GM13977 (cell line): ENCODE measurements at places on chromosomes 2 and 18.

DNA sequence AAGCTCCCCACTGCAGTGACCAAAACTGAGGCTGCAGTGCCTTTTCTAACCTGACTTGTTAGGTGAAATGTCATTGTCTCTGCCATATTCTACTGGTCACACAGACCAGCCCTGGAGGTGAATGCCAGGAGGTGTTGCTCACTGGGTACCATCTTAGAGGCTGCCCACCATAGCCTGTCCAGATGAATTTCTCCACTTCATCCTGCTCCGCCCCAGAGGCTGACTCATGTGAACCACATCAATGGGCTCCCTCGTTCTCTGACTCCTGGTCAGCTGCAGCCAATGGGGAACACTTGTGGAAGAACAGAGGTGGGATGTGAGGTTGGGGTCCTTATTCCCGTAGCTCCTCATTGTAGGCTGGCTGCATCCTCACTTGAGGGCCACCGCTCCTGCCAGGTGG is 3.4 kb upstream of the NARS1 start:
- DNase-seq, result no peak

GRCh38 chr18:34840256-34840826 is 130.2 kb downstream of the DTNA start:
- DNase-seq, result no peak

GRCh38 chr2:54577944-54578647 is 122.0 kb downstream of the SPTBN1 start:
- no peak for DNase-seq

- DNase-seq, result peak; percentile 33
Measured at GRCh38 chr2:151374436-151374835, 17.0 kb downstream of the TNFAIP6 start.

- no peak for DNase-seq
Measured at GRCh38 chr2:215613888-215614287, 178.0 kb upstream of the FN1 start.

DNA sequence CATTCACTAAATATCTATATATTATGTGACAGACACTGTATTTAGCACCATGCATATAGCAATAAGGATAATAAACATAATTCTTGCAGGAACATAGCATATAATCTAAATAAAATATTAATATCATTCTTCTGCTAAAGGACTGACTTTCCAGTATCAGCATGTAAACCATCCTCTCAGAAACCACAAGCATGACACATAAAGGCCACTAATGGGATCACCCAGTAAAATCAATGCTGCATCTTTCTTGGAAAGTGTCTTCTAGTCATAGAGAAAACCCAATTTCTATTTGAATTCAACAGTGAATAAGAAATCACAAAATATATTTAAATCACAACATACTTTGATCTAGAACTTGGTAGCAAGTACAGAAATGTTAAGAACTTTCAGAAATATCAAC is 5.8 kb upstream of the LRP1B start:
- no peak for DNase-seq

GRCh38 chr18:79677840-79678239 is 1.8 kb upstream of the CTDP1 start:
- no peak for DNase-seq

- DNase-seq, result no peak
Measured at GRCh38 chr2:241267249-241268067, 48.0 kb downstream of the HDLBP start.

DNA sequence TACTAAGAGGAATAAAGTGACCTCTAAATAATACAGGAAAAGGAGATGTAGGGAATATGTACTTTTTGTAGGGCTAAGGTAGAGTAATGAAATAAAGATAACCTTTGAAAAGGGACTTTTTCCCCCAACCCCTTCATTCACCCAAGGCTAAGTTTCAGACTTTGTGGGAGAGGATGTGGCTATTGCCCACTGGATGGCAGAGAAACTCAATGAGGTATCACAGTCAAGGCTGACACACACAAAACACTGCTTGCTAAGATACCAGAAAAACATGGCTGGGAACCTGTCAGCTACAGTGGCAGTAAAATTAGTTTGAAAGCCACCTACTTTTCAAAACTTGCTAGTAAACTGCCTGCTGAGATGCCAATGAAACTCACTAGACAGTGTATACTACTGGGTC is 158.8 kb upstream of the WDSUB1 start:
- no peak for DNase-seq

GRCh38 chr2:157258520-157259326 is 1.2 kb downstream of the GALNT5 start:
- no peak for DNase-seq

DNA sequence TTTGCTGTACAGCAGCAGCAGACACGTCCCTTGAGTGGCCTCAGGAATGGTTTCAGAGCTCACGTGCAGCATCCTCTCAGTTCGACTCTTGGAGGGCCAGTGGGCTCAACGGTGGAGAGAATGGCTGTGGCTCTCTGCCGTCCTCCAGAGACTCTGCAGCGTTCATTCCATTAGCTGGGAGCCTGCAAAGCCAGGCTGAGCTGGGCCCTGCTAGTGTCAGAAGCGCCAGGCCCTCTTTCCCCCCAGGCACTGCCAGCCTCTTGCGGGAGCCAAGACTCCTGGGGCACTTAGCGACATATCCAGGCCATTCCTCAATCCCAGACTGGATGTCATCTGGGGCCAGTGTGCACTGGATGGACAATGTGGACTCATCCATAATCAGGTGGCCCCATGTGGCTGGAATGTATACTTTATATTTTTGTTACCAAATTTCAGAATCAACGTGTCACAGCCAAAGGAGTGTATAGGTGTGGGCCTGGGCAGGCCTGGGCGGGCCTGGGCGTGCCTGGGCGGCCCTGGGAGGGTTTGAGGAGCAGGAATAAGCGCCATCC is 125.1 kb upstream of the EPAS1 start:
- no peak for DNase-seq

GRCh38 chr2:231769170-231770136 is 11.6 kb downstream of the PDE6D start:
- peak; percentile 42 for DNase-seq

DNA sequence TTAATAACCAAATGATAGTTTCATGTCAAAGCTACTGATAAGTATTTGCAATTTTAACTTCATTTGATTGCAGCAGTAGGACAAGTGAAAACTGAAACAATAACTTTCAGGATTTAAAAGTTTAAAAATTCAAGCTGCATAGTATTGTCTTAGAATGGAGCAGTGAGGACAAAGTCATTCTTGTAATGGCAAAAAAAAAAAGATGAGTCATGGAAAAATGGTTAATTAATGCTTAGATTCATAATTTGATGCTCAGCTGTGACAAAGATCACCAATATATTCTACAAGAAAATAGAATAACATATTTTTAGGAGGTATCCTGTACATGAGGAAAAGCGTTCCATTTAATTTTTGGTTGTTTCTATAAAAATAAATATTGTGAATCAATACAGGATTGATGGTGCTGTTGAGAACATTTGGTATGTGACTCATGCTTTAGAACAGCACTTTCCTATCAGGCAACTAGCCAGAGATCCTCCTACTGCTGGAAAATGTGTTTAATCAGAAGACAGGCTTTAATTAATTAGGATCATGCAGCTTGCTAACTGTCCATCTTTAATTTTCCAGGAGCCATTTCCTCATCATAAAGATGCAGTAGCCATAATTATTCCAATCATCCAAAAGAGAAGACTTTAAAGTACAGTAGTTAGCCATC is 239.0 kb upstream of the MMADHC start:
- no peak for DNase-seq

DNA sequence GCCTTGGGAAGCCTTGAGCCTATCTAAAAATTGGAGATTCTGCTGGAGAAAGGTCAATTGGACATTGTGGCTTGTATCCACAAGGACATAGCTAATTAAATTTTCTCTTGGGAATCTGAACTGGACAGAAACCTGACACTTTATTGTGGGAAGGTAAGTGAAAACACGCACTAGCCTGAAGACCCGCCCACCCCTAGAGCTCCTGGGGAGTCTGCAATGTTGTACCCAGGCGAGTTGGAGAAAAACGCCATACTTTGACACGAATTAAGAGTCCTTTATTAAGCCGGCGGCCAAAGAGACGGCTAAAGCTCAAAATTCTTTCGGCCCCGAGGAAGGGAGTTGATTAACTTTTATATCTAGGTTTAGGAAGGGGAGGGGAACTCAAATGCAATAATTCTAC is 1.2 kb upstream of the ZNF892 start:
- DNase-seq, result no peak

DNA sequence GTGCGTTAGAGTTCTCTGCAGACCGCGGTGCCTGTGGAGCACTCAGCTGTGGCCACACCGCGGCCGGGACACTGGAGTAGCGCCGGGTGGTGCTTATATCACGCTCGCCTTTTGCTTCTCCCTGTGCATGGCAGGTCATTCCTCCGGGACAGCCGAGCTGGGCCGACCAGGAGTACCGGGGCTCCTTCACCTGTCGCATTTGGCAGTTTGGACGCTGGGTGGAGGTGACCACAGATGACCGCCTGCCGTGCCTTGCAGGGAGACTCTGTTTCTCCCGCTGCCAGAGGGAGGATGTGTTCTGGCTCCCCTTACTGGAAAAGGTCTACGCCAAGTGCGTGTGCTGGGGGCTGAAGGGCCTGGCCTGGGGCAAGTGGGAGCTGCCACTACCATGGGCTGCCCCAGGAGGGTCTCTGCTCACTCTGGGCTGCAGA is 4.2 kb downstream of the CAPN10 start:
- no peak for DNase-seq

DNA sequence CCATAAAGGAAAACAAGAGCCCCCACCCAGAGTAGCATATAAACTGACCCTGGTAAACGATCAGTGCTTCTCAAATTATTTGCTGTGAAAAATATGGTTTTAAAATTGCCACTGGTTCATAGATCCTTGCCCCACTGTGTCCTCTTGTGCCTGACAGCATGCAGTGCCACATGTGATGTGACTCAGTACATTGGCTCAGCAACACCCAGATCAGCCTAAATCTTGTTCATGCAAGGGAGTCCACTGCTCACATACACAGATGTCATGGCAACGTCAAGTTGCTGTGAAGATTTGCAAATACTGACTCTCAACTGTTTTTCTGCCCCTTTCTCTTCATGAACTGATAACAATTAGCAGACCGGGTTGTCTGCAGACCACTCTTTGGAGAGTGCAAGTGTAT is 91.0 kb downstream of the TMEM182 start:
- DNase-seq, result no peak
